ENCODE measurements at places on chromosomes 5 and 9.
A peak's percentile ranks its signal among the peaks of the same experiment; 100 is the strongest.

GRCh38 chr5:176748073-176748966 is 62.0 kb upstream of the UNC5A start:
- DNase-seq, result no peak

GRCh38 chr5:168432903-168433302 is 53.4 kb upstream of the RARS1 start:
- no peak for DNase-seq

DNA sequence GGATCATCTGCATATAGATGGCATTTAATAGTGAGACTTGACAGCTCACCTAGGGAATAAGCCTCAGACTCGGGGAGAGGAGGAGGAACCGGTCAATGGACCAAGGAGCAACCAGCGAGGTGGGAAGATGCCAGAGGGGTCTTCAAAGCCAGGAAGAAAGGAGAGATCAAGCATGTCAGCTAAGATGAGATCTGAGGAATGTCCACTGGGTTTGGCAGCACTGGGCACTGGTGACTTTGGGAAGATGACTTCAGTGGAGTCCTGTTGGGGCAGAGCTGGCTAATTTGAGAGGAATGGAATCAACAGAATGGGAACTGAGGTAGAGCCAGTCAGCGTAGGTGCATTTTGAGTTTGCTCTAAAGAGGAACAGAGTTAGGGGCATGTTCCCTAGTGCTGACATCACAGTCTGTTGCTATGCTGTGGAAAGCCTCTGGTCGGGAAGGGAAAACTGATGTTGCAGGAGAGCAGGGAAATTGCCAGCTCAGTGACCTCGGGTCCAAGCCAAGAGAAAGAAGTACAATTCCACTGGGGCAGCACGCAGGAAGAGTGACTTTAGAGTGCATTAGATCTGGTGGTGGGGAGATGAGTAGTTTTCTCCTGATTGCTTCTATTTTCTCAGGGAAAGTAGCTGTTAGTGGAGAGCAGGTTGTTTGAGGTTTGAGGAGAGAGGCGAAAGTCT is 56.9 kb downstream of the ZNF618 start:
- no peak for DNase-seq

GRCh38 chr5:761059-761771 is 23.3 kb downstream of the ZDHHC11B start:
- DNase-seq, result no peak

GRCh38 chr5:123456242-123456641 is 33.0 kb upstream of the CEP120 start:
- no peak for DNase-seq

DNA sequence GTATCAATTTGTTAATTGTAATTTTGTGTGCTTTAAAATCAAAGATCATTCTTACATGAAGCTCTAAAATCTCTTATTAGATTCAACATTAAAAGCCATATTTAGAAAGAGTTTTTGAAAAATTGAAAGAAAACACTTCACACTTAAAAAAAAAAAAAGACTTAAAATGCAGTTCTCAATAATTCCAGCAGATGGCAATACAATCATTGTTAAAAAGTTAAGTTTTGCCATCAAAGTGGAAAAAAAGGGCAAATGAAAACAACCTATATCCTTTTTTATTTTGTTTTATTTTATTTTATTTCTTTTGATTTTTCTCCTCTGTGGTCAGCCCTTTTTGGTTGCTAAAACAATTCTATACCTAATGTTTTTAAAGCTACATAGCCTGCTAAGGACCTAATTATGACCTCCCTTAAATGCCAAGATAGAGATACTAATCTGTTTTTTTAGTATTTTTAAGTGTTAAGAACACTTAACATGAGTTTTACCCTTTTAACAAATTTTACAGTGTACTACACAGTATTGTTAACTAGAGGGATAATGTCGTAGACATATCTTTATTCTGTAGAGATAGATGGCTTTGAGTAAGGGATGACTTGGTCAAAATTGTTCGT is 154.2 kb upstream of the DAB2 start:
- no peak for DNase-seq

- DNase-seq, result no peak
Measured at GRCh38 chr5:36494841-36495601, 111.4 kb upstream of the SLC1A3 start.

GRCh38 chr9:72977670-72978069 is 24.8 kb upstream of the ALDH1A1 start:
- no peak for DNase-seq

DNA sequence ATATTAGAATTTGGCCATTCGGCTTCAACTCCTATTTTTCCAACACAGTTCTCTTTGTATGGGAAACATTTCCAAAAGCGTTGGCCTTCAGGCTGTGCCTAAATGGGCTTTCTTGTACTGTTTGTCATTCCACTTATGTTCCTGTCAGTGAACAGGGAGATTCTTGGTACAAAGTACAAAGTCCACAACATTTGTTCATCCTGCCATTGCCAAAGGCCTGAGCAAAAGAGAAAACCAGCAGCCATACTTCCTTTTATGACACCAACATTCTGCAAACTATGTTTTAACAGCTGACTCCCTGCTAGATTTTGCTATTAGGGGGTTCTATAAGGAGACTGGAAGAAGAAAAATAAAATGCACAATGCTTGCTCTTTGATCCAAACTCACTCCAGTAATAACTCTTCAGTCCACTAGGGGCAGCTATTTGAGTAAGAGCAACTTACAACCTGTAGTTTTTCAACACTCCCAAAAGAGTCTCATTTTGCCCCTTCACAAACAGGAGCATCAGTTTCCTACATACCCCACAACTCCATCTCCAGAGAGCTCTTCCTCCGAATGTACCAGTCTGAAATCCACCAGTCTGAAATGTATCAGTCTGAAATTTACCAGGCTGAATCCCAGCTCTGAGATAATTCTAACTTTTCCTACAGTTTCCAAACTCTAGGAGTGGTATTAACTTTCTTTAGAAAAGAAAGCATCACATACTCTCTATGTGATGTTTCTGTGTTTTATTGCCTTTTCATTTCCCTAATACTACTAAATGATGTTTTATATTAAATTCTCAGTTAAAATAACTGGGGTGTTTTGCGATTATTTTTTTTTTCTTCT is 693.8 kb downstream of the DNAH5 start:
- no peak for DNase-seq

DNA sequence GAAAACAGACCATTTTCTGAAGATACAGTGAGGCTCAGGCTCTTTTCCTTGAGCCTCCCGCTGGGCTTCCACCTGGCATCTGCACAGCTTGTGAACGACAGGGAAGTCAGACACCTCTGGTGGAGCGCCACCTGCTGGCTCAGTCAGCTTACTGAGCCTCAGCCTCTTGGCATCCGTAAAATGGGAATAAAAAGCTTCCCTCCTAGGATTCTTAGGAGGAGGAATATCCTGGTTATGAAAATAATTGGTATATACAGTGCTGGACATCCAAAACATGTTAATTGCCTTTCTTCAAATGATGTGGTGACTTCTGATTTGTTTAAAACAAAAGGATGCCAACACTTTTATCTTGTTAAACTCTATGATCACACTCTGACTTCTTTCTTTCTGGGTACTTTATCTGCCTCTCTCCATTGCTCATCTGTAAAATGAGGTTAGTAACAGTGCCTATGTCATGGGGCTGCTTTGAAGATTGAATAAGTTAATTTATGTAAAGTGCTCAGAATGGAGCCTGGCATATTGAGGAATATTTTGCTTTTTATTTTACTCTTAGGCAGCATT is 67.5 kb downstream of the MAMDC2 start:
- peak; percentile 67 for DNase-seq

DNA sequence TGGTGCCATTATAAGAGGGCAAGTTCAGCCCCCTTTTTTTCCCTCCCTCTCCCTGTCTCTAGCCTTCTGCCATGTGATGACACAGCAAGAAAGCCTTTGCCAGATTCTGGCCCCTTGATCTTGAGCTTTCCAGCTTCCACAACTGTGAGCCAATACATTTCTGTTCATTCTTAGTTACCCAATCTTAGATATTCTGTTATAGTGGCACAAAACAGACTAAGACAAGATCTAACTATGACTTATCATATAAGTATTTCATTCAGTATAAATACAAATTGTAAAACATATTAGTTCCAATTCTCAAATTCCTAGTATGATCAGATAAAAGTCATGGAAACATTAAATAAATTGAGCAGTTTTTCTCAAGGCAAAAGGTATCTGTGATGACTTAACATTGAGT is 276.3 kb downstream of the COX7C start:
- no peak for DNase-seq

GRCh38 chr5:40474250-40474649 is 205.5 kb upstream of the PTGER4 start:
- DNase-seq, result no peak

GRCh38 chr5:124728331-124728967 is 18.0 kb downstream of the ZNF608 start:
- no peak for DNase-seq

- DNase-seq, result no peak
Measured at GRCh38 chr9:32954642-32955041, 46.8 kb downstream of the APTX start.

DNA sequence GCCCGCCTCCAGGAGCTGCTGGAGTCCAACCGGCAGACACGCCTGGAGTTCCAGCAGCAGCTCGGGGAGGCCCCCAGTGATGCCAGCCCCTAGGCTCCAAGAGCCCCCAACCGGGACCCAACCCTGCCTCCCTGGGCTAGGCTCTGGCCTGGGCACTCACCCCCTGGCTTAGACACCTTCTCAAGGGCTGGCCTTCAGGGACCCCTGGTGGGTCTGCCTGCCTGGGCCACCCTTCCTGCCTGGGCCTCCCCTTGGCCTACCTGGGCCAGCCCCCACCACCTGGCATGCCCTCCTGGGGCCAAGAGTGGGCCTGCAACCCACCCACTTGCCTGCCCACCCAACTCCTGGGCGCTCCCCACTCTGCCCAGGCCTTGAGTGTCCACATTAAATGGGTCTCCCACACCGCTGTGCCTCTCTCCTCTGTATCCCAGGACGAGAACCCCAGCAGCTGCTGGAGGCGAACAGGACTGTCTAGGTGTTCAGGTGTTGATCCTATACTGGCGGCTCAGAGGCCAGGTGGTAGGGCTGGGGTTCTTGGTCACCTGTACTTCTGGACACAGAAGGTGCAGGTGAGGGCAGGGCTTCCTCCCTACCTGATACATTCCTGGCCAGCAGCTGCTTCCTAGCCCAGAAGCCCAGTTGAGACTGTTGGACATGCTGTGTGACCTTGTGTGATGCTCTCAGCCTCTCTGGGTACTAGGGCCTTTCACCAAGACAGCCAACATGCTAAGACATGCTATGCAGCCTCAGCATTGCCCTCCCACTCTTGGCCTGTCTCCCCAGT is 3.6 kb downstream of the BBLN start:
- no peak for DNase-seq

DNA sequence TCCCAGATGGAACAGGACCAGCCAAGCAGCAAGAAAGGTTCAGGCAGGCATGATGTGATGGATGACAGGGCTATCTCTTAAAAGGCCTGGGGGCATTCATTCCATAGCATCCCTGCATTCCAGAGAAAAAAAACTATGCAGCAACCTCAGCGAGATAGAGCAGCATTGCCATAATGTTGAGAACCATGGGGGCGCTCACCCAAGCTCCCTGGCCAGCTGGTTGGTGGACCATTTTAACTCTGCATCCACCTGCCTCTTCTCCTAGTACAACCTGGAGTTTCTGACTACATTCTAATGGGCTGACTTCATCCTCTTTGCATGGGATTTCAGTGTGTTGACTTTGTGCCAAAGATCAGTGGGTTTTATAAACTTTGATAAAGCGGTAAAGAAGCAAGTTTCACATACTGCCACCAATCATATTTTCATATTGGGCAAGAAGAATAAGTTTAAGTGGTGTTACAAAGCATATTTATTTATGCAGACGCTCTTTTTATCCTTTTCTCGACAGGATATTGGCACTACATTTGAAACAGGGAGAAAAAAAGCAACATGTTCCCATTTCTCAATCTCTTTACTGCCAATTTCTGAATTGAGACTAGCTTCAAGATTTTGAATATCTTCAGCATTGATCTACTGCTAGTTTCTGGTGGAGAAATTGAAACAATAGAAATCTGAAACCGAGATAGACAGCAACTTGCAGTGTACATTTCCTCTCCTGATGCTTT is 378.3 kb upstream of the WWC1 start:
- no peak for DNase-seq

DNA sequence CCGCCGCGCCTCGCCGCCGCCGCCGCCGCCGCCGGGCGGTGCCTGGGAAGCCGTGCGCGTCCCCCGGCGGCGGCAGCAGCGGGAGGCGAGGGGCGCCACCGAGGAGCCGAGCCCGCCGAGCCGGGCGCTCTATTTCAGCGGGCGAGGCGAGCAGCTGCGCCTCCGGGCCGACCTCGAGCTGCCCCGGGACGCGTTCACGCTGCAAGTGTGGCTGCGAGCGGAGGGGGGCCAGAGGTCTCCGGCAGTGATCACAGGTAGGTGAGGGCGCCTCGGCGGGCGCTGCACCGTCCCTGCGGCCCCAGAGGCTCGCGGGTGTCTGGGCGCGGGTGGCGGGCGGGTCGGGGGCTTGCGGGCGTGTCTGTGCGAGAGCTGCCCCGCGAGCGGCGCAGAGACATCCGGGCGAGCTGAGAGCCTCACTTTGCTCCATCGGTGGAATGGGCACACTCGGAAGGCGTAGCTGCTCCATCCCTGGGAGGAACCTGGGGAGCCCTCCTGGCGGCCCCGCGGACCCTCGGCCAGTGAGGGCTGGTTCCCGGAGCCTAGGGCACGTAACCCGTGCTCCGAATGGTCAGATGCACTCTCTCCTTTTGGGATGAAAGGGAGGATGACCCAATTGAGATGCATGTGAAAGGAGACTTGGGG is 864 bp downstream of the PAPPA start:
- DNase-seq, result no peak

DNA sequence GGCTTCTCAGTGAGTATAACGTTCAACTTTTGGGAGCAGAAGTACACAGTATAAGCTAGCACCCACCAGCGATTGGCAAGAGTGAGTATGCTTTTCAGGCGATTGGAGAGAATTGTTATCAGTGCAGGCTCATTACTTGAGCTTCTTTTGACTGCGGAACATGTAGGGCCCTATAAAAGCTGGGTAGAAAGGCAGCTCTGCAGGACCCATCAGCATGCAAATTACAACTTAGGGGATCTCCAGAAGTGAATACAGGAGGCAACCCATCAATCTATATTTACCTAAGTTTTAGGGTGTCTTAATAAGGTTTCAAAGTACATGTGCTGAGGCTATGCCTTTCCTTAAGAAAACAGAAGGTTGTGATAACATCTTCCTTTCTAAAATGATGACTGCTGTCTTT is 225.0 kb downstream of the MLLT3 start:
- DNase-seq, result no peak
